ENCODE measurements at places on chromosomes 3 and 15.

DNA sequence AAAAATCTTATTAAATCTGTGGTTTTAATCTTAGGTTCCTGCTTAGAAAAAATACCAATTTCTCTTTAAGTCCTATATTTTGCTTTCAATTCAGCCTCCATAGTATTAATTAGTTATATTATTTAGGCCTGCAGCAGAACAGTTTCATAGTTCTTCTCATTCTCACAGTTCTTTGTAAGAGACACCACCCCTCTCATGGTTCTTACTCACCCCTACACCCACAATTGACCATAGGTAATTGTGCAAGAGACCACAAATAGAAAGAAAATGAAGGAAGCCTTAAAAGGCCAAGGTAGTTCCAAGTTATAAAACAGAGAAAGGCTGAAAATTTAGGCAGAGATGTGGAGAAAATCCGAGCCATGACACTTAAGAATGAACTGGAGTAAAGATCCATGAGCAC is 415.3 kb downstream of the TIGIT start:
- no peak for DNase-seq

DNA sequence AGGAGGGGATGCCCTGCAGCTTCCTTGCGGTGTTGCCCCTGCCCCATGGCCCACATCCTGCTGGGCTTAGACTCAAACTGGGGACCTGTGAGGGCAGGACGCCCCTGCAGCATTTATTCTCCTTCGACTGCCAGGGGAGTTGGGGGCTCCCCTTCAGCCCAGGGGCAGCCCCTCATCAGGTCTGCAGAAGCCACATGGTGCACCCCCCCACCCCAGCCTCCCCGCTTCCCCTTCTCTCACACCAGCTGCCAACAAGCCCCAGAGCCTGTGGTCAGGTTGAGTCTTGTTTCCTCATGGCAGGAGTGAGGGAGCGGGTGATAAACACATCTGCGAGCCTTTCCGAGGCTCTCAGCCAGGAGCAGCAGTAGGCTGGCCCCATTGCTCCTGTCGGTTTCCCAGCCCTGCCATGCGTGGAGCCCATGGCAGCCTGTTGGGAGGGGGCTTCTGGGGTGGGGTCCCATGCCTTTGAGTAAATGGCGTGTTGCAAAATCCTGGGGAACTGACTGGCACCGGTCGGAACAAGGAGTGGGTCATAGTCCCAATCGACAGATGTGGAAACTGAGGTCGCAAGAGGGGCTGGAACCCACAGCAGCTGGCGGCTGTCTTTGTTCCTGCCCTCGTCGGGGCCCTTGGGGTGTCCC is 27.8 kb downstream of the WNT7A start:
- no peak for DNase-seq

DNA sequence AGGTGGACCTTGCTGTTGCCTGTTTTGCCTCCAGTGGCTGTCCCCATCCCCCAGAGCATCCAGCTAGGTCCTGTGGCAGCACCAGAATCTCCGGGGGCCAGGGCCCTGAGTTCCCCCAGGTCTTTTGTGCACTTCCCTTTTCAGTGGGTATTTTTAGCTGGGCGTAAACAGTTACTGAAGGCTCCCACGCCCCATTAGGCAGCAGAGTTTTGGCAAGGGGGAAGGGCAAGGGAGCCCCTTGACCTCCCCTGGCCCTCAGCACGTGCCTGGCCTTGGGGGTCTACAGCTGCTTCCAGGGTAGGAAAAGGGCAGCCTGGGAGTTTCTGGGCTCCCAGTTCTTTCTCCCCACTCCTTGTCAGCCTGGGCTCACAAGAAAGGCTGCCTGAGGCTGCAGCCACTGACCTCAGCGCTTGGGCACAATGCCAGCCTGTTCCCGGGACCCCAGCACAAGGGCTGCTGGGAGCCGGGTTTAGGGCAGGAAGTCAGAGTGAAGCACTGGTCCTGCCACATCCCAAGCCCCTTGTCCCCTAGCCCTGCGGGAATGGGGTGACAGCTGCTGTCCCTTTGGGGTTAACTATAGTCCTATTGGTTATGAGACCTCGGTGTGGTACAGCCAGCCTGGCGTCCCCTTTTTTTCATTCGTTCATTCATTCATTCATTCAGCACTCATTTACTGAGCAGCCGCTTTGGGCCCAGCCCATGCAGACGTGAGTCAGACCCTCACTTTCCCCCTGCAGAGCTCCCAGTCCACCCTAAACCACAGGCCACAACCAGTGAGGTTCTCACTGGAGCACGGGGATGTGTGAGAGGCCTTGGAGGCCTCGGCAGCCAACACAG is 8.4 kb downstream of the CSK start:
- DNase-seq: peak; percentile 51

DNA sequence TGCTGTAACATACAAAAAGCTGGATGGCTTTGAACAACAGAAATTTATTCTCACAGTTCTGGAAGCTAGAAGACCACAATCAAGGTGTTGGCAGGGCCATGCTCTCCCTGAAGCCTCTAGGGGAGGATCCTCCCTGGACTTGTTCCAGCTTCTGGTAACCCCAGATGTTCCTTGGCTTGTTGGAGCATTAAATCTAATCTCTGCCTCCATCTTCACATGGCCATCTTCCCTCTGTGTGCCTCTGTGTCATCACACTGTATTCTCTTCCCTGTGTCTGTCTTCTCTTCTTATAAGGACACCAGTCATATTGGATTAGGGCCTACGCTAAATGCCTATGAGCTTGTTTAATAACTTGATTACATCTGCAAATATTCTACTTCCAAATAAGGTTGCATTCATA is 109.5 kb downstream of the STAG1 start:
- no peak for DNase-seq

- DNase-seq: no peak
These were observed 64.8 kb downstream of the OXNAD1 start for GRCh38 chr3:16329826-16330129.

- DNase-seq: no peak
These were observed 16.7 kb downstream of the ZDHHC19 start for GRCh38 chr3:196194542-196194915.

All from SW480 (cell line).